Purkinje cell (primary cell): ENCODE measurements at places on chromosomes 5 and 9. TPM values are rescaled to one million over a fixed set of nuclear protein-coding genes. Genes with fewer than 3 reads are reported as not detected.

TAF1L gene
- not detected in 2 replicates for polyA plus RNA-seq

SPATA6L gene
- polyA plus RNA-seq: 0.65 and 3.5 TPM in 2 replicates

NEURL1B gene
- polyA plus RNA-seq: not detected in 2 replicates

IFNA21 gene
- polyA plus RNA-seq: not detected in 2 replicates

LEAP2 gene
- 0.54 and 2.1 TPM in 2 replicates for polyA plus RNA-seq

LRRC14B gene
- not detected in 2 replicates for polyA plus RNA-seq
